ENCODE measurements at places on chromosomes 11 and 22.

GRCh38 chr22:36865346-36865745, 4.5 kb downstream of the NCF4 start:
- no peak for DNase-seq

DNA sequence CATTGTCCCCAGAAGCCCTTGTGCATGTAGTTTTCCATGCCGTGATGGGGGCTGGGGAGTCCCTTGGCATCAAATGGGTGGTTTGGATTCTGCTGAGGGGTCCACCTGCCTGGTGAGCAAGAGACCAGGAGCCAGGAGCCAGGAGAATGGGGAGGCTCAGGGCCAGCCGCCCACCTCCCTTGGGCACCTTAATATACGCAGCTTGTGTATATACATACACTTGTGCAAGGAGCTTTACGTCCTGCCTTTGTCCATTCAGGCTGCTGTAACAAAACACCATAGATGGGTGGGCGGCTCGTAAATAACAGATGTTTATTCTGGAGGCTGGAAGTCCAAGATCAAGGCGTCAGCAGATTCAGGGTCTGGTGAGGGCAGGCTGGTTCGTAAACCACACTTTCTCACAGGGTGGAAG, 62.5 kb downstream of the SMIM38 start:
- no peak for DNase-seq

GRCh38 chr11:65811764-65812475, 21.8 kb upstream of the SNX32 start:
- DNase-seq: no peak

GRCh38 chr11:102081313-102081712, 28.9 kb upstream of the YAP1 start:
- DNase-seq: no peak

DNA sequence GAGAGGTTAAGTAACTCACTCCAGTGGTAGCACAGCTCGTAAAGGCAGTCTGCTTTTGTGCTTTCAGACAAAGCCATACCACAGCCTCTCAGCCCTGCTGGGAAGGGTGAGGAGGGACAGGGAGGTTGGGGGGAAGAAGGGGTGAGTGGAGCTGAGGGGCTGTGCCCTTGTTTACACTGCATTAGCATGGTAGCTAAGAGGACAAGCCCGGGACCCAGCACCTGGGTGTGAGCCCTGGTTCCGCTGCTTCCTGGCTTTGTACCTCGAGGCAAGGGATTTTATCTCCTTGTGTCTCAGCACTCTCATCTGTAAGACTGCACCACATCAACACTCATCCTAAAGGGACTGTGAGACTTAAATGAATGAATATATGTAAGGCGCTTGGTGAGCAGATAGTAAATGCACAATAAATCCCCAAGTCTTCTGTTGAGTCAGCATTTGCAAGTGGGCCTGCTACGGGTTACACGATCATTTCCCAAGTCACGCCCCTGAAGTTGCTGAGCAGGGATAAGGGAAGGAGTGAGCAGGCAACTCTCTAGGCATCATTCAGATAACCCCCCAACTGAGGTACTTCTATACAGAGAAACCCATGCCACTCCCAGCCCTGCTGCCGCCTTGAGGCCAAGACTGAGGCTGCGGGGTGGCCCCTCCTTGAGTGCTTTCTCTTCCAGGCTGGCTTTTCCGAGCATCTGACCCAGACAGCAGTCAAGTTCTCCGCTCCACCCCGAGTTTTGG, 7.5 kb downstream of the RASD2 start:
- DNase-seq: no peak

DNA sequence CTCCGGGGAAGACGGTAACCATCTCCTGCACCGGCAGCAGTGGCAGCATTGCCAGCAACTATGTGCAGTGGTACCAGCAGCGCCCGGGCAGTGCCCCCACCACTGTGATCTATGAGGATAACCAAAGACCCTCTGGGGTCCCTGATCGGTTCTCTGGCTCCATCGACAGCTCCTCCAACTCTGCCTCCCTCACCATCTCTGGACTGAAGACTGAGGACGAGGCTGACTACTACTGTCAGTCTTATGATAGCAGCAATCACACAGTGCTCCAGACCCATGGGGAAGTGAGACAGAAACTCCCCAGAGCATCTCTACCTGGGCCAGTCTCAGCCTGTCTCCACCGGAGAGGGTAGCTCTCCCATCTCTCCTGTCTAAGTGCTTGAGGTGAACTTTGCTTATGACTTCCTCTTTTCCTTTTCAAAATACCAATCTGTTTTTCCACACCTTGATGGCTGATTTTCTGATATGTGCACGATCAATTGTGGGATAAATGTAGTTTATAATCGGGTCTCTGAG, 48.5 kb upstream of the VPREB1 start:
- DNase-seq: no peak

GRCh38 chr11:19283991-19284390, 43.2 kb upstream of the E2F8 start:
- no peak for DNase-seq

DNA sequence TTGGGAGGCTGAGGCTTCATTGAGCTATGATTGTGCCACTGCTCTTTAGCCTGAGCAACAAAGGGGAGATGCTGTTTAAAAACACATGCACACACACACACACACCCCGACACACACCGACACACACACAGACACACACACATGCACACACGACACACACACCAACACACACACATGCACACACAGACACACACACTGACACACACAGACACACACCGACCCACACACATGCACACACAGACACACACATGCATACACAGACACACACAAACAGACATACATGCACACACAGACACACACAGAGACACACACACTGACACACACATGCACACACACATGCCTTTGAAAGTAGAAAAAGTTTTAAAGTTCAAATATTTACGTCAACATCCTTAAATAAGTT, 5.5 kb upstream of the LTO1 start:
- DNase-seq: no peak

DNA sequence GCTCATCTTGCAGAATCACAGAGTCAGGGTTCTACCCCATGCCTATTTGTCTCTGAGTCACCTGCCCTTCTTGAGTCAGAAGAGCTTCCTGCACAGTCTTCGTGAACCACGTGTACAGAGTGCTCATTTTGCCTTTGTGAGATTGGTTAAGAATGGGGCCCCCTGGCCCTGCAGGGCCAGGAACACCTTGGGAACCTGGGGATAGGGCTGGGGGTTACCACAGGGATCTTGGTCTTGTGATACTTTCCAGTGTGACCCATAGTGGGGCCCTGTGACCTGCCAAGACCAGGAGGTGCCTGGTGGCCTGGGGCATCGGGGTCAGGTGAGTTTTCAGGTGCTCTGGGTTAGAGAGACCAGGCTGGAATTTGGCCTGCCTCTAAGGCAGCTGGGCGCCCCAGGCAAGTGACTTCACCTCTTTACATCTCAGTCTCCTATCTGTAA, 9.4 kb downstream of the TMPRSS13 start:
- no peak for DNase-seq

DNA sequence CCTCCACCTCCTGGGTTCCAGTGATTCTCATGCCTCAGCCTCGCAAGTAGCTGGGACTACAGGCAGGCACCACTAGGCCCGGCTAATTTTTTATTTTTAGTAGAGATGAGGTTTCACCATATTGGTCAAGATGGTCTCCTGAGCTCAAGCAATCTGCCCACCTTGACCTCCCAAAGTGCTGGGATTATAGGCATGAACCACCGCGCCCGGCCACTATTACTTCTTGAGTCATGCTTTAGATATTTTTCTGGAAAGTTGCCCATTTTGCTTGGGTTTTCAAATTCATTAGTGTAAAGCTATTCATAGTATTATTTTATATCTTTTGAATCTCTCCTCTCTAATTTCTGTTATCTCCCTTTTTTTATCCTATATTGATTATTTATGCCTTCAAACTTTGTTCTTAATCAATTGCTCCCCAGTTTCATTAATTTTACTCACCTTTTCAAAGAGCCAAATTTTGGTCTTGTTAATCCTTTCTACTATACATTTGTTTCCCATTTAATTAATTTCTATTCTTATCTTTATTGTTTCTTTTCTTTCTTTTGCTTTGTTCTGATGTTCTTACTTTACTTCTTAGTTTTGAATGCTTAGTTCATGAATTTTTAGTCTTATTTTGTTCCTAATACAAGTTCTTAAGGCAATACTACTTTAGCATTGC, 10.3 kb upstream of the RAC2 start:
- no peak for DNase-seq

GRCh38 chr22:26124991-26125725, 44.1 kb upstream of the SEZ6L start:
- DNase-seq: no peak

- DNase-seq: peak; percentile 29
These were observed 1.1 kb downstream of the KCNQ1 start for GRCh38 chr11:2445746-2446551.

- DNase-seq: peak; percentile 36
These were observed 1.6 kb downstream of the SPTBN2 start for GRCh38 chr11:66727282-66728037.

Data from activated naive CD8-positive, alpha-beta T cell treated with anti-CD3 and anti-CD28 coated beads for 36 hours (primary cell).